Stimulated activated CD8-positive, alpha-beta memory T cell treated with anti-CD3 and anti-CD28 coated beads, Interleukin-15, amount 100 ng/mL, for 48 hours (primary cell): ENCODE measurements at places on chromosomes 16 and 17.

GRCh38 chr16:53090591-53091411 is 36.0 kb downstream of the CHD9 start:
- peak; percentile 15 for DNase-seq

- no peak for DNase-seq
Measured at GRCh38 chr16:8644211-8645140, 23.0 kb downstream of the METTL22 start.

DNA sequence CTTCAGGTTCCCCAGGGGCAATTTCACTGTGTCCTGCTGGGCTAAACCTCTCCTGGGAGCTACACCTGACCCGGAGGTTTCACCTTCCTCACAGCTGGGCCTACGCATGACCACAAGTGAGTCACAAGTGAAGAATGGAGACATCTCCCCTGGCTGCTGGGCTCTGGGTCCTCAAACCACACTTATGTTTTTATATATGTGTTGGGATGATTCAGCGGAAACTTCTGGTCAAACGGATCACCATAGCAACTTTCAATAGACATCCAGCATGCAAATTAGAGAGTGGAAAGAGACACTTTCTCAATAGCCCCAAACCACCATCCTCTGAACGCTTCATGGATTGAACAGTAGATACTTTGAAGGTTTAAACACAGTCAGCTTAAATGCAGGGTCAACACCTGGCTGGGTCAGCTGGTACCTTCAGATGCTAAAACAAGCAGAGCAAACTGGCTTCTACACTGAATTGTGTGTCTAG is 28.0 kb upstream of the MAF start:
- DNase-seq: peak; percentile 67

- DNase-seq: no peak
Measured at GRCh38 chr17:66604376-66604775, 230.5 kb upstream of the CACNG5 start.

GRCh38 chr16:617855-618254 is 12.9 kb upstream of the WFIKKN1 start:
- DNase-seq: no peak

- no peak for DNase-seq
Measured at GRCh38 chr16:51651061-51651466, 500.0 kb upstream of the SALL1 start.

- DNase-seq: no peak
Measured at GRCh38 chr16:70751593-70751992, 49.4 kb downstream of the VAC14 start.

DNA sequence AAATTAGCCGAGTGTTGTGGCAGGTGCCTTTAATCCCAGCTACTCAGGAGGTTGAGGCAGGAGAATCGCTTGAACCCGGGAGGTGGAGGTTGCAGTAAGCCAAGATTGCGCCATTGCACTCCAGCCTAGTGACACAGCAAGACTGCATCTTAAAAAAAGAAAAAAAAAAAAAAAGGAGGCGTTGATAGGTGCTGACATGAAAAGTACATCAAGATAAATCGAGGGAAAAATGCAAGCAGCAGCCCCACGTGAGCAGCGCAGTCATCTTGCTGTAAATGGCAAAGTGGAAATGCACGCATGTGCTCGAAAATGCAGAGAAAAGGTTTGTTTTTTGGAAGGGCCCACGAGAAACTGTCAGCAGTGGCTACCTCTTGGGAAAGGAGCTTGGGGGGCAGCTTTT is 20.9 kb downstream of the MXRA7 start:
- no peak for DNase-seq

DNA sequence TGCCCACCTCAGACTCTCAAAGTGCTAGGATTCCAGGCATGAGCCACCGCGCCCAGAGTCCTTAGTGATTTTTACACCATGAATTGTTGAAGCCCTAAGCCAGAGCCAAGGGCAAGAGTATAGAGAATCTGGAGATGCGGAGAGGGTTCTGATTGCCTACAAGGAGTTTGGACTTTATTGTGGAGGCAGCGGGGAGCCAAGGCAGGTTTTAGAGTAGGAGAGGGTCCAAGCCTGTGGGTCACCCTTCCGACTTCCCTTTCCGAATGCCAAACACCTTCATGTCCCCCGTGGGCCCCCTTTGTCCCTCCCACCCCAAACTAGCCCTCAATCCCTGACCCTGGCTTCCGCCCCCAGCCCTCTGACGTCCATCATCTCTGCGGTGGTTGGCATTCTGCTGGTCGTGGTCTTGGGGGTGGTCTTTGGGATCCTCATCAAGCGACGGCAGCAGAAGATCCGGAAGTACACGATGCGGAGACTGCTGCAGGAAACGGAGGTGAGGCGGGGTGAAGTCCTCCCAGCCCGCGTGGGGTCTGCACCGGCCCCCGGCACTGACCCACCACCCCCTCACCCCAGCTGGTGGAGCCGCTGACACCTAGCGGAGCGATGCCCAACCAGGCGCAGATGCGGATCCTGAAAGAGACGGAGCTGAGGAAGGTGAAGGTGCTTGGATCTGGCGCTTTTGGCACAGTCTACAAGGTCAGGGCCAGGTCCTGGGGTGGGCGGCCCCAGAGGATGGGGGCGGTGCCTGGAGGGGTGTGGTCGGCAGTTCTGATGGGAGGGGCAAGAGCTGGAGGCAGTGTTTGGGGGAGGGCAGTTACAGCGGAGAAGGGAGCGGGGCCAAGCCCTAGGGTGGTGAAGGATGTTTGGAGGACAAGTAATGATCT is 7.1 kb downstream of the MIEN1 start:
- peak; percentile 13 for DNase-seq

GRCh38 chr17:15456972-15457722 is 10.3 kb downstream of the CDRT4 start:
- DNase-seq: no peak
